ENCODE measurements at places on chromosomes 2 and 18.

DNA sequence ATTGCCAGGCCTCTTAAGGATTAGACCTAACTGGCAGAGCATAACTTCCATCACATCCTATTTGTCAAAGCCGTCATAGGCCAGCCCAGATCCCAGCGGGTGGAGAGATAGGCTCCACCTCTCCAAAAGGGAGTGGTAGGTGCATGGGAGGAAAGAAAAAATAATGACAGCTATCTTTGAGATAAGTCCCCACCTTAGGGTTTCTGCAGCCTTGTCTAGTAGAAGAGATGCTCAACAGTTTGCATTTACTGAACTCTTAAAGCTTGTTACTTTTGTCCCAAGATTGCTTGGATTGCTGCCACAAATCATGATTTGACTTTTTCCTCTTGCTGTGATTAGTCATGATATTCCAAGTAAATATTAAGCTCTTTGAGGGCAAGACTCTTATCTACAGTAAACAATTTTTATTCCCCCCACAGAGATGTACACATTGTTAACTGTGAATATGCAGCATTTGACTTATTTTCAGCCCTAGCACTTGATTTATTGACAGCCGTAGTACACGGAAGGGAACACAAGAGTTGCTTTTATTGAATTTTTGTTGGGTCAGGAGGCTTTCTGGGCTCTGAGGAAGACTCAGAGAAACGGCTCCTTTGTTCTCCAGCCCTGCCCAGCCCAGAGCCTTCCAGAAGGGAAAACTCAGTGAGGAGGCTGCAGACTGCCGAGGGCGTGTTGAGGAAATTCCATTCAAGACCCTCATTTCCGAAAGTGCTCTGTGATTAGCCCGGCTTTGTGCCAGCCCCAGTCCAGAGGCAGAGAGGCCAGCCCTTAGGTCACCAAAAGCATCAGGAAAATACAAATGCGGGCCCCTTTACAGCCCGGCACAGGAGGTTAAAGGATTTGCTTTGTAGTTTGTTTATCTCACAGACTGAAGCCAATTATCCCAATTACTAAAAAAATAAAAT is 75.5 kb upstream of the ZNF532 start:
- DNase-seq = no peak

GRCh38 chr2:10302479-10303180 is at the start of gene HPCAL1:
Gene HPCAL1, plus strand, starts transcription at chr2:10302904. Its CDS starts 116,854 bp downstream, at chr2:10419758.
- DNase-seq = peak; percentile 77

GRCh38 chr18:34131006-34131405 is 93.7 kb downstream of the NOL4 start:
- no peak for DNase-seq

- DNase-seq = no peak
Measured at GRCh38 chr2:8581234-8581561, 100.7 kb upstream of the ID2 start.

DNA sequence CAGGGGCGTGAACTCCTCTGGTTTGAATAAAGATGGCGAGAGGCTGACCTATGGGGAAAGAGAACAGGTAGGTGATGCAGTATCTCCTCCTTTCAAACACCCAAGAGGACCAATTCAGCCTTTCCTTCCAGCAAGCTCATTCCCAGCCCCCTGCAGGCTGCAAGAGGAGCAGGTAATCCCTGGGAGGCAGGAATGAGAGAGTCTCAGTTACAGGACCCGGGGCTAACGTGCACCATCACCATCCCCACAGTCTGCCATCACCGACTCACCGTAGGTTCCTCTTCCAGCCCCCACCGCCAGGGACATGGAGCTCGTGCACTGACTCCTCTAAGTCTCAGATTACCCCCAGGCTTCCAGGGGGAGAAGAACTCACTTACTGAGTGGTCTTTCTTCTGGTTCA is 26.7 kb downstream of the XDH start:
- no peak for DNase-seq

GRCh38 chr2:113337809-113338208 is 59.1 kb upstream of the PAX8 start:
- DNase-seq = no peak

DNA sequence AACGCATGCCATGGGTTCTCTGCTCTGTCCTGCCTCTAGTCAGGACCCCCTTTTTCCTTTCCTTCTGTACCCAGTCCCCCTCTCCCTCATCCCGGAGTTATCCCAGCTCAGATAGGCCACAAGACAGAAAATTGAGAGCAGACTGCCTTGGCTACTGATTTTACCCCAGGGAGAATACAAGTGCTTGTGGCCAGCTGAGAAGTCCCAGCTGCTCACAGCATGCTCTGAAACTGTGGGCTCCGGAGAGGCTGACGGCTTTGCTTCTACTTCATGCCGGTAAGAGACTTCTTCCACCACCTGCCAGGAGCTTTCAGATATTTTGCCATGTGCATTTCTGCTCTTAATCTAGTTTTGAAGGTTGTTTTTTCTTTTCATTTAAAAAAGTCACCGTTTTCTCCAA is 20.0 kb upstream of the SIX2 start:
- no peak for DNase-seq

DNA sequence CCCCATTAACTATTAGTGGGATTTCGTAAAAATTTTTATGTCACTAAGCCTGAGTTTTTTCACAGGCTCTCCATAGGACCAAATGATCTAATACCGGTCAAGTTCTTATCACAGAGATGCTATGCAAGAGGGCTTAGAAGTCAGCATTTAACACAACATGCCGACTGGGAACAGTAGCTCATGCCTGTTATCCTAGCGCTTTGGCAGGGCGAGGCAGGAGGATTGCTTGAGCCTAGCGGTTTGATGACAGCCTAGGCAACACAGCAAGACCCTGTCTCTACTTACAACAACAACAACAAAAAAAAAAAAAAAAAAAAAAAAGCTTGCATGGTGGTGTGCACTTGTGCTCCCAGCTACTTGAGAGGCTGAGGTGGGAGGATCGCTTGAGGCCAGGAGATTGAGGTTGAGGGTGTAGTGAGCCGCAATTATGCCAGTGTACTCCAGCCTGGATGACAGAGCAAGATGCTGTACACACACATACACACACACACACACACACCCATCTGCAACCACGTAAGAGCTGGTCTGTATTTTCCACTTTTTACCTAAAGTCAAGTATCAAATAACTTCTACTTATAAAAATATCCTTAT is 67.6 kb upstream of the FAM124B start:
- DNase-seq = no peak

GRCh38 chr2:76188334-76189008 is 477.8 kb upstream of the GCFC2 start:
- DNase-seq = no peak

DNA sequence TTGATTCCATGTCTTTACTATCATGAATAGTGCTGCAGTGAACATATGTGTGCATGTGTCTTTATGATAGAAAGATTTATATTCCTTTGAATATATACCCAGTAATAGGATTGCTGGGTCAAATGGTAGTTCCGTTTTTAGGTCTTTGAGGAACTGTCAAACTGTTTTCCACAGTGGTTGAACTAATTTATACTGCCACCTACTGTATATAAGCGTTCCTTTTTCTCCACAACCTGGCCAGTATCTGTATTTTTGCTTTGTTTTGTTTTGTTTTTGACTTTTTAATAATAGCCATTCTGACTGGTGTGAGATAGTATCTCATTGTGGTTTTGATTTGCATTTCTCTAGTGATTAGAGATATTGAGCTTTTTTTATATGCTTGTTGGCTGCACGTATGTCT is 641.6 kb downstream of the SUCLG1 start:
- no peak for DNase-seq

GRCh38 chr2:237314198-237314597 is 99.8 kb downstream of the COL6A3 start:
- DNase-seq = no peak

DNA sequence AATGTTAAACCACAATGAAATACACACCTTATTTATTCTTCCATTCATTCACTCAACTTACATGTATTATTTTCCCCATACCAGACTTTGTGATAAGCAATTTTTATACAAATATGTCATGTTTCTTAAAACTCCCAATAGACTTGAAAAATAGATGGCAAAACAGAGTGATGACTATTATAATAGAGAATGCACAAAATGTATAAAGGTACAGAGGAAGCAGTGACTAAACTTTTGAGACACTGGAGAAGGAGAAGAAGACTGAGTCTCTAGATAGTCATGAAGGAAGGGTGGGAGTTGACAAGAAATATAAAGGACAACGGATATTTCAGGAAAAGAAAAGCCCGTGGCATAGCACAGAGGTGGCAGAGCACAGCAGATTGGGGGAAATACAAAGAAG is 198.1 kb upstream of the SLC39A10 start:
- no peak for DNase-seq

- DNase-seq = no peak
Measured at GRCh38 chr2:223181561-223181960, 129.6 kb downstream of the KCNE4 start.

DNA sequence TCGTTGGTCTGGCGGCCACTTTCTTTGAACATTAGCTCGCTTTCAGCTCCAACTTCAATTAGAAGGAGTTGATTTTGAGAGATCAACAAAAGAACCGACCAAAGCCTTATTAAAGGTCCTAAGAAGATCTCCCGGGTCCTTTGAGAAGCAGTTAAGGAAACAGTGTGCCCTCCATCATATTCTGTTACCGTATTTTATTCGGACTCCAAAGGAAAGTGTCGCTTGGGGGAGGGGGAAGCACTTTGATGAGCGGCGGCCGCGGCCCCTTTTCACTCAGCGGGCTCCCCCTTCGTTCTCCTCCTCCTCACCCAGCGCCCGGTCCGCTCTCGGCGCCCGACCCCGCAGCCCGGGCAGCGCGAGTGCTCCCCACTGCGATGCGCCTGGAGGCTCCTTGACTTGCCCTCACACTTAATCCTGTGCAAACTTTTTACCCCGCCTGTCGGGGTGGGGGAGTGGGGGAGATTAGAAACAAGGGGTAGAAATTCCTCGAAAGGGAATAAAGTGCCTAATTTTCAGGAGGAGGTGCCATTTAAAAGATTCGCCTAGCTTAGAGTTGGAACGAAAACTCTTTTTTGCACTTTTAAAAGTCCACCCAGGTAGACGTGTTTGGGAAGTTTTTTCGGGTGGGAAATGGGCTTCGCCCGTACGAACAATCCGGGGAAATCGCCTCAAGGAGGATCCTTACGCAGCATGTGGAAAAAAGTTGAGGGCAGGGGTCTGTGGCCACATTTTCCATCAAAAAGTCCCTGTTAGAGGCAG is 1.2 kb upstream of the OTX1 start:
- no peak for DNase-seq

GRCh38 chr2:165888171-165888570 is 65.4 kb downstream of the TTC21B start:
- DNase-seq = no peak

DNA sequence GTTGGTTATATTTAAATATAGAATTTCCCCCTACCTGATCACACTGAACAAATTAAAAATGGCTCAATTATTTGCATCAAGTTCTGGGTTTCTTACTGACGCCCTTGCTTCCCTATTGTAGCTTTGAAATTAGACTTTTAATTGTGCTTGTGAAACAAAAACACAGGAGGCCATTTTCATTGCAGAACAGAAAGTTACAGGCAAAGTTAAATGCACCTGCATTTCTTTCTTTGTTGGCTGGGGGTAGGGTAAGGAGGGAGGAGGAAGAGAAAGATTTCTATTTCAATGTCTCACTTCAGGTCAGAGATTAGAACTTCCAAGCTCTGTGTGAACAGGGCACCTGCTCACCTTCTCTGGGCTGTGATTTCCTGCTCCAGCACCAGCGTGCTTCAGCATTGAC is 199.6 kb downstream of the BCL11A start:
- DNase-seq = no peak

GRCh38 chr18:69402533-69402989 is 1.9 kb downstream of the DOK6 start:
- DNase-seq = no peak

DNA sequence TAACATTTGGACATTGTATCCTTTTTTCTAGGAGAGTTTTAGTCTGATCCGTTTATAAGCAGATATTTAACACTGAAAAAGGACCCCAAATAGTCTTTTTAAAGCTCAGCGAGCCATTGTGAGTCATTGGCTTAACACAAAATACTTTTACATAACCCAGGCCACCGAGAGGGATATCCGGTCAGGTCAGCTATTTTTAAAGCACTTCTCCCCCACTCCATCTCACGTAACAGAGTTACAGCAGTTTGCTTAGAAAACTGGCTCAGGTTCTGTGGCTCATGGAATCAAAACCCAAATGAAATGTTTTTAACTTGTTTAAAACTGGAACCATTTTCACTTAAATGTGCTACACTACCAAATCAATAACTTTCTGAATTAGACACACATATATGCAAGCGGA is 23.9 kb downstream of the COL4A3 start:
- DNase-seq = no peak

GRCh38 chr18:42196651-42197050 is 241.6 kb downstream of the PIK3C3 start:
- DNase-seq = no peak

DNA sequence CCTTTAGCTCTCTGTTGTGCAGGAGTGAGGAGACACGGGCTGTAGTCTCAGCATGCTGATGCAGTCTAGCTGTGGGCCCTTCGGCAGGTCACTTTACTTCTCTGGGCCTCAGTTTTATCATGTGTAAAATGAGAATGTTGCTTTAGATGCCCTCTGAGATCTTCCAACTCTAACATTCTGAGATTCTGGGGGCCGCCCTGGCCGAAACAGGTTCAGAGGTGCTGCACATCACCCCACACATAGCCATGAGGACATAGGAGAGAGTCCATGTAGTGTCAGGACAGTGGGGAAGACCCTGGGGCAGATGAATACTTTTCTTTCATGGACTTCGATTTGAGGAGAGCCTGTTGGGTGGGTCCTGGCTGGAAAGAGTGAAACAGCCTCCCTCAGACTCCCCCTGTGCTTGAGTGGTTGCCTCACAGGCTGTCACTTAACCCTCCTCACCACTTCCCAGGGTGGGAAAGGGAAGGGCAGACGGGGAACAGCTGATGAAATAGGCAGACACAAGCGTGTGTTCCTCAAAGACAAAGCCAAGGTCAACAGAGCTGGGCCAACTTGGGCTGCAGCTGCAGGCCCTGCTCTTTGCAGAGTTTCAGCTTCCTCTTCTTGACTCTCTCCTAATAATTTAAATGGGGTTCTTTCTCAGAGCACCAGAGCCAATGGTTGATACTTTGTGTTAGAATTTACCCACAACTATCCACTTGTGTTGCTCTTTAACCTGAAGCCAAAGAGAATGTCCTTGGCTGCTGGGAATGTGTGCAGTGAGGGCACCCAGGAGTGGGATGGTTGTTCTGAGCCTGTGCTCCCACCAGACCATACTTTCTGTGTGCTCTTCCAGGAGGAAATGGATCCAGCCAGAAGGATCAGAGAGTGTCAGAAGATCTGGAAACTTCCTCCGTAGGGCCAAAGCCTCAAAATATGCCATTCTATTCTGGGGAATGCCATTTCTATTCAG is 14.7 kb upstream of the MRPL33 start:
- no peak for DNase-seq

DNA sequence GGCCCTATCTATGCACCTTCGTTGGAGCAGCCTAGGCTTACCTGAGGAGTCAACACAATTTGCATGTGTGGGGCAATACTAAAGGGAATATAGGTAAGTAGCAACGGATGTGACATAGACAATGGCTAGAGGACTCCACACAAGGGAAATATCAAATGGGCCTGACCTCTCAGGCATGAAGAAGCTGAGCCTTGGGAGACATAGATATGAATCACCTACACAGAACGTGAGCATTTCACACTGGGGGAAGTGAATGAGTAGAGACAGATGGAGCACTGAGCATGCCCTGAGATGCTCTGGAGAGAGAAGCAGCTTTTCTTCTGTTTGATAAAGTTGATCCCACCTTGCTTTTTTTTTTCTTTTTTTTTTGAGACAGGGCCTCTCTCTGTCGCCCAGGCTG is 97.9 kb downstream of the ATL2 start:
- no peak for DNase-seq

GRCh38 chr2:8502316-8502715 is 179.5 kb upstream of the ID2 start:
- no peak for DNase-seq

Data from activated T-helper 9 cell treated with anti-CD3 and anti-CD28 coated beads, Interleukin-2, amount 50 U/mL, for 16 hours (primary cell).